ENCODE measurements at places on chromosomes 11 and 22. TPM values are rescaled to one million over a fixed set of nuclear protein-coding genes. Genes with fewer than 3 reads are reported as not detected.

PATE2 gene
- not detected for polyA plus RNA-seq

GLB1L3 gene
- polyA plus RNA-seq, result 0.19 TPM

SPDYC gene
- not detected for polyA plus RNA-seq

SLC22A8 gene
- polyA plus RNA-seq, result not detected

CHRM1 gene
- polyA plus RNA-seq, result not detected

TOLLIP gene
- 31.4 TPM for polyA plus RNA-seq

MLC1 gene
- polyA plus RNA-seq, result not detected

OR5A1 gene
- polyA plus RNA-seq, result not detected

TNNT3 gene
- not detected for polyA plus RNA-seq

APOBEC3H gene
- polyA plus RNA-seq, result not detected

ASRGL1 gene
- polyA plus RNA-seq, result 141 TPM

LMO2 gene
- polyA plus RNA-seq, result 33.2 TPM

TMEM25 gene
- polyA plus RNA-seq, result 139 TPM

AIFM3 gene
- 1.1 TPM for polyA plus RNA-seq

DCDC1 gene
- polyA plus RNA-seq, result 5.0 TPM

PVALB gene
- not detected for polyA plus RNA-seq

MN1 gene
- polyA plus RNA-seq, result 7.6 TPM

RAG2 gene
- polyA plus RNA-seq, result not detected

USH1C gene
- not detected for polyA plus RNA-seq

IL18BP gene
- 3.1 TPM for polyA plus RNA-seq

DNAJB7 gene
- polyA plus RNA-seq, result not detected

BSCL2 gene
- polyA plus RNA-seq, result 304 TPM

IGSF9B gene
- 2.3 TPM for polyA plus RNA-seq

KRTAP5-7 gene
- polyA plus RNA-seq, result 0.56 TPM

OR52I2 gene
- polyA plus RNA-seq, result not detected

OR2AG1 gene
- not detected for polyA plus RNA-seq

IL17RA gene
- polyA plus RNA-seq, result 0.08 TPM

HBB gene
- not detected for polyA plus RNA-seq

HPX gene
- polyA plus RNA-seq, result 17.3 TPM

FBLN1 gene
- polyA plus RNA-seq, result 3.4 TPM

OR8G5 gene
- not detected for polyA plus RNA-seq

PDE3B gene
- polyA plus RNA-seq, result 13.1 TPM

ACCS gene
- not detected for polyA plus RNA-seq

ADAMTS15 gene
- 1.1 TPM for polyA plus RNA-seq

MRGPRF gene
- not detected for polyA plus RNA-seq

KIF18A gene
- polyA plus RNA-seq, result 0.48 TPM

BEST1 gene
- 7.7 TPM for polyA plus RNA-seq
